ENCODE measurements at places on chromosomes 1 and 21.

DNA sequence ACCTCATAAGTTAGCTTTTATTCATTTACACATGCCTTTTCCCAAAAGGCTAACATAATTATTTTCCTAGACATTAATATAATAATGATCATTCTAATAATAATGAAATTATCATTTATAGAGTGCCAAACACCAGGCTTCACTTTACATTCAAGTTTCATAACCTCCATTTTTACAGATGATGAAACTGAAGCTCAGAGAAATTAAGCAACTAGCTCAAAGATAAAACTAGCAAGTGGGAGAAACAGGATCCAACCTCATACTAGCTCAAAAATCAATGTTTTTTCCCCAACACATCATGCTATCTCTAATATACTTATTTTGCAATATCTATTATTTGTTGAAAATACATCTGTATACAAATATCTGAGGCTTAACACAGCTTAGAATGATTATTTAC lies 14.0 kb downstream of the LPGAT1 start:
- peak; percentile 61 for DNase-seq

DNA sequence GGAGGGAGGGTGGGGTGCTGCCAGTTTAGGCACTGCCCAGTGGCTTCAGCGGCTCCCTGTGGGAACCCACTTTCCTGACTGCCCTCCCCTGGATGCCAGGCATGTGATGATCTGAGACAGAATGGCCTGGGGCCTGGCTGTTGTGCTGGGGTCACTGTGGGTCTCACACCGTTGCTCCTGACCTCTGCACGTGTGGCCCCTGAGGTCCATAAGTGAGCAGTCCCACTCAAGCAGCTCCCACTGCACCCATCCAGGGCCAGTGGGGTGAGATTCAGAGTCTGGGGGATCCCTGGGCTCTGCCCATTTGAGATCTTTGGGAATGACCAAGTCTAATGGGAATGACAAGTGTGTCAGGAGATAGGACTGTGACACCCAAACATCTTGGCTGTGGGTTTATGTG lies 18.0 kb downstream of the PODN start:
- no peak for DNase-seq

DNA sequence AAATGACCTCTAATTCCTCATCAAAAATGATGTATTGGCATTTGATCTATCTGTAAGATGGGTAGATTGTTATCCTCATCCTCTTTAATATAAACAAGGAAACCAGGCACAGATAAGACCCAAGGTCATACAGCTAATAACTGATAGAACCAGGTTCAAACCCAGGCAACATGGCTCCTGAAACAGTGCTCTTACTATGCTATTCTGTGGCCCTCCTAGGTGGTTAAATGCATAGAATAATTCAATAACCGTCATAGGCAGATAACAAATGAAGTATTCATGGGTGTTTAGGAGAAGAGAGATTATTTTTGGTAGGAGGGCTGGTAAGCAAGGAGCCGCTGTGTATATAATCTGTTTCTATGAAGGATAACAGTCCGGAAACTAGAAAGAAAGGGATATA lies 46.4 kb downstream of the DHX9 start:
- no peak for DNase-seq

- DNase-seq, result no peak
These were observed 464.5 kb downstream of the MATN1 start for GRCh38 chr1:30258876-30259275.

- DNase-seq, result no peak
These were observed 91.9 kb downstream of the URB2 start for GRCh38 chr1:229717786-229718576.
